Endothelial cell (in vitro differentiated cells): ENCODE measurements at places on chromosomes 6 and 20.

- no peak for DNase-seq
Observed at GRCh38 chr6:87731818-87732661, 30.0 kb upstream of the AKIRIN2 start.

- DNase-seq = peak; percentile 76
Observed at GRCh38 chr6:160534050-160534696, 129.9 kb downstream of the LPA start.

- no peak for DNase-seq
Observed at GRCh38 chr20:18537651-18538050, 29.6 kb upstream of the SMIM26 start.

DNA sequence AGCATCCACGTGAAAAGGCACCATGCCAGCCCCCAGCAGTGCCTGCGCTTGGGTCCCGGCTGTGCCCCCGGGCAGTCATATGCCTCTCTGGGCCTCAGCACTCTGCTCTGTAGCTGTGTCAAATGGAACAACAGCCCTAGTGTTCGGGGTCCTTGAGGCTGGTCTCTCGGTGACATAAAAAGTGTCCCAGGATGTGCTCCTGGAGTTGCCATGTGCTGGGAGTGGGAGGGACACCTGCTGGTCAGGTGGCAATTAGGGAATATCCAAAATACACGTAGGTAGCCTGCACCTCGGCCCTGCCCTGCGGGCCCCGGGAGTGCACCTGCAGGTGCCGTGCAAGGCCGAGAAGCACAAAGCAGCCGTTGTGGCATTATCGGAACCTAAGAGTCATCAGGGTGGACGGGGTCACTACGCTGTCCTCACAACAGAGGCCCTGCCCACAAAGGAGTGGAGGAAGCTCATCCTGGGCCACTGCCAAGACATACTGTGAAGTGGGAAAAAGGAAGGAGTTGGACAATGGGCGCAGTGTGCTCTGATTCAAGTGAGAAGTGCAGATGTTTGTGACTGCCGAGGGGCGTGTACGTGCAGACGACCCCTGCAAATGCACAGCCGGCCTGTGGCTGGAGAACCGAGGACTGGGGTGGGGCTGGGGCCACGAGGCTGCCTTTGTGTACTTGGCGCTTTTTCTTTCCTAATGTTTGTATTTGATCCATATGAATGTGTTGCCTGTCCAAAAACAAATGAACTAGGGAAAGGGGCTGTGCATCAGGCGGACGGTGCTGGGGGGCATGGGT, 24.6 kb downstream of the SLCO4A1 start:
- DNase-seq = no peak

GRCh38 chr20:740162-740561, 28.1 kb downstream of the SLC52A3 start:
- DNase-seq = no peak

DNA sequence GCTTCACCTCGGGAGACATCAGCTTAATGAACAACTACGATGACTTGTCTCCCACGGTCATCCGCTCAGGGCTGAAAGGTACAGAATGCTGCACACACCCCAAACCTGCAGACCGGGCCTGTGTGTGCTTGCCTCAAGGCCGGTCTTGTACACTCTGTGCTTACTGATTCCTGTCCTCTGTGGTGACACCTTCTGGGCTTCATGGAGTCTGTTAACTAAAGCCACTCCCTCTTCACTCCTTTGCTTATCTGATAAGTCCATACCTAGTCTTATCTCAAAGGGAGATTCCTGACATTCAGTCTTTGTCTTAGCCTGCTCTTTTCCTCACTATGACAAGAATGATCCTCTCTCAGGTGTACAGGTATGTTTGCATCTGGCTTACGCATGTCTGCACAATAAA, 107.7 kb upstream of the TMEM181 start:
- no peak for DNase-seq

DNA sequence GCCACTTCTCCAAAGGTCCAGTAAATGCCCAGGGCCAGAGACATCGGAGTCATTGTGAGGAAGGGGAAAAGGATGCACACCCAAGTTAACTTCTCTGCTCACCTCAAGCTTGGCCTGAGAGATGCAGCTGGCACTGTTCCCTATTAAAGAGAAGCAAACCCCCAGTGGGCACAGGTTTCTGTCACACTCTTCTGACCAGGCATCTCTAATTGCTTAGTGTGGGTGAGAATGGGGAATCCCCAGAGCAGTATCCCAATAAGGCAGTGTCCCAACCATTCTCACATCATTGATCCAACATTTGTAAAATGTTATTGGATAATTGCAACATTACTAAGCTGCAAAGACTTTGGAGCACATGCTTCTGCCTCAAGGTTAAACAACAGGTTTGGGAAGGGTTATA, 232.3 kb downstream of the ADGRG6 start:
- no peak for DNase-seq

GRCh38 chr20:34127792-34128191, 15.7 kb upstream of the EIF2S2 start:
- no peak for DNase-seq

- no peak for DNase-seq
Observed at GRCh38 chr6:136525586-136526195, 24.5 kb downstream of the MAP7 start.
